ENCODE measurements at places on chromosomes 6 and 20.

DNA sequence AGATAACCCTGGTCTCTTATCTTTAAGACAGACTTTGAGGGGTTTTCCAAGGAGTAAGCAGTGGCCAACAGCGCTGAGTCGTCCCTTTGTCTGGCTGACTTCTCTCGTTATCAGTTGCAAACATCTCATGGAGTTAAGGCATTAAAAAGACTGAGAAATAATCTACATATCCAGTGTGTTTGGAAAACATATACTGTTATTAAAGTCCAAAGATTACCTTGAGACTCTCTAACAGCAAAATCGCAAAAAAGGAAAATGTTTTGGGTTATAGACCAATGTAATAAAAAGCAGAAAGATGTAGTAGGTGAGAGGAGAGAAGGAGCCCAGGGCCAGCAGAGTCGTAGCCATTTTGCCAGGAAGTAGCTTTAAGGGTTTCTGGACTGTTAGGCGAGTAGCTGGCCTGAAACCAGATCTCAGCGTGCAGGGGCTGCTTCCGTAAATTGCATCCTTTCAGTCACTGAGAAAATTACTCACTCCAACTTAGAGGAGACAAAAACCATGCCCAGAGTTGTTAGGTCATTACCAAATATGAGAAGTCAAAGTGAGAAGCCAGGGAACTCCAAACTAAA is 24.6 kb downstream of the MYLK4 start:
- DNase-seq: no peak

- no peak for DNase-seq
Measured at GRCh38 chr6:76682842-76683241, 610.4 kb upstream of the IMPG1 start.

DNA sequence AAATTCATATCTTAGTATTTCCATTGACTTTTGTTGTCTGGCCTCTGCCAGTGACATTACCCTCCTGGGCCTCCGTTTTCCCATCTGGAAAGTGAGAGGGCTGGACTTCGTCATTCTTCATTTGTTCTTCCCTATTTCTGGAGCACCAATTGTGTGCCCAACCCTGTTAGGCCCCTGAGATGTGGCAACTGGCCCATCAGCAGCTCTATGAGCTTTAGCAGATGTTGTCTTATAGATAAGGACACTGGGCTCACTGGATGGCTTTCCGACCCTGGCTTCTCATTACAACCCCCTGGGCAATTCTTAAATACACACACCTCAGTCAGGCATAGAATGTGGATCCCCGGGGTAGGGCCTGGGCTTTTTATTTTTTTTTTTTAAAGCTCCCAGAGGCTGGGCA is 14.7 kb downstream of the PABPC1L start:
- no peak for DNase-seq

- no peak for DNase-seq
Measured at GRCh38 chr20:34896086-34896621, 19.7 kb downstream of the ACSS2 start.

- DNase-seq: no peak
Measured at GRCh38 chr6:31172973-31173384, 2.5 kb upstream of the POU5F1 start.

DNA sequence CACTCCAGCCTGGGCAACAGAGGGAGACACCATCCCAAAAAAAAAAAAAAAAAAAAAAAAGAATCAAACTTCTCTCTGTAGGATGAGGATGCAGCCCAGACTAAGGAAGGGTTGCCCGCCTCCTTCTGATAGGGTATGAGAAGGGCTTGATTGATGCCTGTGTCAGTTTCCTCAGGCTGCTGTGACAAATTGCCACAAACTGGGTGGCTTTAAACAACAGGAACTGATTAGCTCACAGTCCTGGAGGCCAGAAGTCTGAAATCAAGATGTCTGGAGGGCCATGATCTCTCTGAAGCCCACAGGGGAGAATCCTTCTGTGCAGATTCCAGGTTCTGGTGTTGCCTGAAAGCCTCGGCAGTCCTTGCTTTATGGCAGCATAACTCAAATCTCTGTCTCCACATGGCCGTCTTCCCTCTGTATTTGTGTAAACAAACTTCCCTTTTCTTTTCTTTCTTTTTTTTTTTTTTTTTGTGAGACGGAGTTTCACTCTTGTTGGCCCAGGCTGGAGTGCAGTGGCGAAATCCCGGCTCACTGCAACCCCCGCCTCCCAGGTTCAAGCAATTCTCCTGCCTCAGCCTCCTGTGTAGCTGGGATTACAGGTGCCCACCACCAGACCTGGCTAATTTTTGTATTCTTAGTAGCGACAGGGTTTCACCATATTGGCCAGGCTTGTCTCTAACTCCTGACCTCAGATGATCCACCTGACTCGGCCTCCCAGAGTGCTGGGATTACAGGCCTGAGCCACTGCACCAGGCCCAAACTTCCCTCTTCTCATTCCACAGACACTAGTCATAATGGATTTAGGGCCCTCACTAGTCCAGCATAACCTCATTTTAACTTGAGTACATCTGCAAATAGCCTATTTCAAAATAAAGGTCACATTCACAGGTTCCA is 11.2 kb upstream of the CDK19 start:
- DNase-seq: no peak

DNA sequence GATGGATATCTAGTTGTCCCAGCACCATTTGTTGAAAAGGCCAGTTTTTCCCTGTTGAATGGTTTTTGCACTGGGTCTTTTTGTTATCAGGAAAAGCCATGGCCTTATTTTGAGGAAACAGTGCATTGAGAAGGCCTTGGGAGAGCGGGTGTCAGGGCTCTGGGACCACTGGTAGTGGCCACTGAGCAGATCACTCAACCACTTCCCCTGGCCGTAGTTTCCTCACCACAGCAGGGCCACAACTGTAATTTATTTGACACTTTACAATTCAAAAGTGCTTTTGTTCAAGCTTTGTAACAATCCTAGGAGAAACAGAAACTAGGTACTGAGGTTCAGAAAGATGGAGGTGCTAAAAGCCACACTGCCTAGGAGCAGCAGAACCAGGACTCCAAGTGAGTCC is 281.8 kb downstream of the GMDS start:
- DNase-seq: no peak

DNA sequence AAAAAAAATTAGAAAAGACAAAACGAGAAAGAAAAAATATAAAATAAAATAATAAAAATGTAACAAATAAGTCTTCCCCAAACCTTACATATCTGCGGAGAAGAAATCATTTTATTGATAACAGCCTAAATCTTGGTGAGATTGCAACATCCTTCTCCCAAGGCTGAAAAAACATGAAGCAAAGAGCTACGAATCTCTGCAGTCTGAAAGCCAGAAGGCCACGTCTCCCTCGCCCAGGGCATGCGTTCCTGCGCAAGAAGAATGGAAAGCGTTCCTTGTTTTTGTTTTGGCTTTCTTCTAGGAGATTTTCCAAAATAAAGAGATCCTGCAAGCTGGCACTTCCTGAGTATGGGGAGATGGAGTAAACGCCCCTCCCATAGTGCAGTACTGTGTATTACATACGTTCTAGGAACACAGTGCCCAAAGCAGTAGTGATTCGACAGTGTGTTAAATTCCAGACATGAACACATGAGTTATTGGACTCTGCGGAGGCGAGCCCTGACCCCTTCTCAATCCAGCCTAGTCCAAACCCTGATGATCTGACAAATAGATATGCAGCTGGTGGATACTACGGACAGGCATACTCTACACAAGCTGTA is 126.7 kb upstream of the RREB1 start:
- DNase-seq: no peak

- peak; percentile 99 for DNase-seq
Measured at GRCh38 chr6:158868890-158869825, 50.0 kb upstream of the EZR start.
